ENCODE measurements at places on chromosomes 11 and 22.
A peak's percentile ranks its signal among the peaks of the same experiment; 100 is the strongest.

- no peak for DNase-seq
These were observed 37.2 kb downstream of the CELSR1 start for GRCh38 chr22:46500201-46500600.

DNA sequence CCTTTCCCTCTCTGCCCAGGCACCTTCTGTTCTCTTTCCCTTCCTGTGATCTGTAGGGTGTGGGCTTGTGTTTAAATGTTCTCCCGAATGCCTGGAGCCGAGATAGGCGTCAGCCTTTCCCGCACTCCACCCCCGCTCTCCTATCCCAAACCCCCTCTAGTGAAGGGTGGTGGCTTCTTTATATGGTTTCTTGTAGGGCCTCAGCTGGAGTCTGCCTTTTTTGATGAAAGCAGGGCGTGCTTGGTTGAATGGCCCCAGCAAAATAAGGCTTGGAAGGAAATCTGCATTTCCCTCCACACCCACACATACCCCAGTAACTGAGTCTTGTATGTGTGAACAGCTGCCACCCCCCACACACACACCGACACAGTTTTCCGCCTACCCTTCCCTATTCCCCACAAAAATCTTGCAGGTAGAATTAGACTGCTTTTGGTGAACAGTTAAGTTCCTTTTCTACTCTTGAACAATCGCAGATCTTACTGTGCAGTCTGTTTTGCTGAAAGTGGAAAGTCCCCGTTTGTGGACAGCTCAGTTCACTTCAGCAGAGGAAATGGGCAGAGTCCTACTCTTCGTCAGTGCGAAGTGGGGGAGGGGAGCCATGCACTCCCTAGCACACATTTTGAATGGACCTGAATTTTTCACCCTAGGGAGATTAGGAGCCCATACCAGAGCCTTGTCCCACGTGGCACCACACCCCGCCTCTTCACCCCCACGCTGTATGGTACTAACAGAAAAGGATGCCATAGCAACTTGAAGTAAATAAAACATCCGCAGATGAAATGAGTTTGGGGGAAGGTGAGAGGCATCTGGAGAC, 25.5 kb upstream of the GRK2 start:
- peak; percentile 79 for DNase-seq

DNA sequence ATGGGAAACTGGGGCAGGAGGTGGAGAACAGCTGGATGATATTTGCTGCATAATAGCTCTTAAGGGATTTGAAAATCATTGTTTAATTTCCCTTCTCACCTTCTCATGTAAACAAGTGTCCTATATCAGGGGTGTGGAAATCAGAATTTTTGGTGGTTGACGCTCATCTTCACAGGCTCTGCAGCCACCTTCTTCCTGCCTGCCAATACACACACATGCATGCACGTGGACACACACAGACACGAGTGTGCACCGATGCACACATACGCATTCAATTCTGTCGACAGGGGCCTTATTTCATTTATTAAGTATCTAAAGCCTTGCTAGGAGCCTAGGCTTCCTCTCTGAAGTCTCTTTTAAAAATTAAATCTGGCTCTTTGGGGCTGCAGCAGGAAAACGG, 349.4 kb upstream of the NCAM1 start:
- no peak for DNase-seq

- DNase-seq: no peak
These were observed 76.2 kb upstream of the ARHGAP32 start for GRCh38 chr11:129268371-129268770.

DNA sequence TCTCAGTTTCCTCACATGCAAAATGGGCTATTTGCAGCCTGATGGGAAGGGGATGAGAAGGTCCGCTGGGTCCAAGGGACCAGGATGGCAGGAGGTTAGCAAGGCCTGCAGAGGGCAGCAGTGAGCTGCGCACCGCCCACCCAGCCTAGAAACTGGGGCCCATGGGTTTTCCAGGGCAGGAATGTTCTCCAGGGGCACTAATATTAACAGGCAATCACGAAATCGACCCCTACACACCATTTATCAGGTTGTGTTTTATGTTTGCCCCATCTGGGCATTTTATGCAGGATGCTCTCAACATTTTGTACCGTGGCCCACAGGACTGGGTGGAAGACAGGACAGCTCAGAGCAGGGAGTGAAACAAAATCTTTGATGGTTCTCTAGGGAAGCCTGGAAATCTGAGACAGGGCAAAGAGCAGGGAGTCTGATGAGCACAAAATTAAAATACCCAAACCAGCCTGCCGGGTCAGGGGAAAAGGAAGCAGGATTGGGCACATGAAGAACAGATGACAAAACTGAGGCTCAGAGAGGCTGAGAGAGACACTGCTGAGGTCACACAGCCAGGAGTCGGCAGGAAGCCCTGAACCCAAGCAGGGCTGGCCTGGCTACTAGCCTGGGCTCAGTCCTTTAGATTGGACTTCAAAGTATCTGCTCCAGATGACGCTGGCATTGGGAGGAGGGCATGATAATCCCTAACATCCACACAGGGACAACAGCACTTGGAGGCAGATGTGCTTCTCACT, 1.6 kb upstream of the BCR start:
- DNase-seq: peak; percentile 54

- no peak for DNase-seq
These were observed 57.3 kb downstream of the PPP6R2 start for GRCh38 chr22:50400406-50400805.

DNA sequence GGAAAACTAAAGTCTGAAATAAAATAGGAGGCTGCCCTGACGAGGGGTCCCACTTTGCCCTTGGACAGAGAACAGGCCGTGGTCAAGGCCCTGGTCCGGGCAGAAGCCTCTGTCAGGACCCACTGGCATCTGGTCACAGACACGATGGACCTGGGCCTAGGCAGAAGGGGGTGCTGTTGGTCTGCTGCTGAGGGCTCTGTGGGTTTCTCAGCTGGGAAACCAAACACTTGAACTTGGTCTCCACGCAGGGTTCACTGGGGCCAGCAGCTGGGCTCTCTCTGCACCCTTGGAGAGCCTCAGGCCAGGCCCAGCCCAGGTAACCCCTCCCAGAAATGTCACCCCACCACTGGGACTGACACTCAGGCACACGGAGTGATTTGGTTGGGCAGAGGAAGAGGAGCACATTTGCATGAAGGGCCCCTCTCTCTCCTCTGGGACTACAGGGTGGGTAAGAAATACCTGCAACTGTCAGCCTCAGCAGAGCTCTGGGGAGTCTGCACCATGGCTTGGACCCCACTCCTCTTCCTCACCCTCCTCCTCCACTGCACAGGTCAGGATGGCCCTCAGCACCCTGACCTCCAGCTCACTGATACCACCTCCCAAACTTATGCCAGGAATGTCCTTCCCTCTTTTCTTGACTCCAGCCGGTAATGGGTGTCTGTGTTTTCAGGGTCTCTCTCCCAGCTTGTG, 48.1 kb upstream of the TOP3B start:
- no peak for DNase-seq

DNA sequence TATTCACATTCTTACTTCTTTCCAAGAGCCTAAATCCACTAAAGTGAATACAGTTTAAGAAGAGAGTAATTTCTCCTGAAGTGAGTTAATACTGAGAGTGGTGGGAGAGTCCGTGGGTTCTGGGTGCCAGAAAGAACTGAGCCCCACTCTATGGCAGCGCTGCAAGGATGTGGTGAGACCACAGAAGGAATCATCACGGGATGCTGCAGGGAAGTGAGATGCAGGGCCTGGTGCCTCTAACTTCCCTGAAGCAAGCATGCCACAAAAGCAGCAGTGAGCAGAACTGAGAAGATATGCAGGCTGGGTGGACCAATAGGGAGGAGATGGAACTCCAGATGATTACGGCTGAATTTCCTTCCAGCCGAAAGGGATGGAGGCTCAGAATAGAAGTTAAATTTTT, 5.0 kb upstream of the MMP12 start:
- DNase-seq: no peak

DNA sequence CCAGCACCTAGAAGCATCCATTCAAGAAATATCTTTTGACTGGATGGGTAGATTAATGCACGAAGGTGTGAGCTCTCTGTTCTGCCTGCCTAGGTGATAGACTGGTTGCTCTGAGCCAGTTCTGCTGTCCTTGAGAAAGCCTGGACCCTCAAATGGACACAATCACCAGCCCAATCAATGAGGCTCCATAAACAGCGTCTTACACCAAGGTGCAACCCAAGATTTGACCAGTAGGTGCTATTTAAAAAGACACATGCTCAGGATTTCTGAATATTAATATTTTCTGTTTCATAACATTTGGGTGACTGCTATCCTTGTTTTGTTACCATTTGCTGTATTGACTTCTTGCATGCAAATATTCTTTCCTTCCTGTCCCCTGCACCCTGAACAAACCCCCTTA, 39.0 kb downstream of the PAMR1 start:
- DNase-seq: no peak

DNA sequence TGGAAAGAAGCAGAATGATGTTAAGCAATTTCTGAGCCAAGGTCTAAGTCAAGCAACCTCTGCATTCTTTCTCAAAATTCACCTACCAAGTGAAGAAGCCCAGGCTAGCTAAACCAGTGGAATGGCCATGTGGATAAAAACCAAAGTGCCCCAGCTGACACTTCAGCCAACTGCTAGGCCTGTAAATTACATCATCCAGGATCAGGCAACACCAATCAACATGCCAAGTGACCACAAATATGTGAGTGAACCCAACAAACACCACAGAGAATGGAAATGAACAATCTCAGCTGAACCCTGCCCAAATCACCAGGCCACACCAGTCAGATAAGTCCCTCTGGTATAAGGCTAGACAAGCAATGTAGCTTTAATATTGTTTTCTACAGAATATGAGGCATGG, 25.1 kb upstream of the FJX1 start:
- no peak for DNase-seq

GRCh38 chr11:70584498-70585235, 186.3 kb downstream of the CTTN start:
- DNase-seq: no peak

GRCh38 chr11:123190518-123190917, 4.5 kb downstream of the CLMP start:
- DNase-seq: no peak

Measured in stimulated activated CD4-positive, alpha-beta T cell treated with anti-CD3 and anti-CD28 coated beads, TNF-alpha, amount 100 ng/mL, for 48 hours (primary cell).